ENCODE measurements at places on chromosomes 3 and 15.

GRCh38 chr3:11546657-11547302, 96.9 kb downstream of the VGLL4 start:
- DNase-seq, result no peak

DNA sequence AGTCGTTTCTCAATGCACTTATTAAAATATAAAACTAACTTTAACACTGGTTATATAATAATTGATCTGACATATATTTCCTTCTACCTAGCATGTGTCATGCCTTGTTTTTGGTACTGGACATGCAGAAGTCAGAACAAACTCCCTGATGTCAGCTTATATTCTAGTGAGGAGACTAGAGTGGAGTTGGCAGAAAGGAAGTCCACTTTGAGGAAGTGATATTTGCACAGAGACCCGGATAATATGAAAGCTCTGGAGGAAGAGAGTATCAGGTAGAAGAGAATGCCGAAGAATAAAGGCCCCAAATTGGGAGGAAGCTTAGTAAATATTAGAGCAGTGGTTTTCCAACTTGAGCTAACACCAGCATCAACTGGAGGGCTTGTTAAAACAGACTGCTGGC, 24.6 kb upstream of the ZNF280D start:
- DNase-seq, result no peak

GRCh38 chr3:12893247-12893646, 51.9 kb upstream of the RPL32 start:
- no peak for DNase-seq

DNA sequence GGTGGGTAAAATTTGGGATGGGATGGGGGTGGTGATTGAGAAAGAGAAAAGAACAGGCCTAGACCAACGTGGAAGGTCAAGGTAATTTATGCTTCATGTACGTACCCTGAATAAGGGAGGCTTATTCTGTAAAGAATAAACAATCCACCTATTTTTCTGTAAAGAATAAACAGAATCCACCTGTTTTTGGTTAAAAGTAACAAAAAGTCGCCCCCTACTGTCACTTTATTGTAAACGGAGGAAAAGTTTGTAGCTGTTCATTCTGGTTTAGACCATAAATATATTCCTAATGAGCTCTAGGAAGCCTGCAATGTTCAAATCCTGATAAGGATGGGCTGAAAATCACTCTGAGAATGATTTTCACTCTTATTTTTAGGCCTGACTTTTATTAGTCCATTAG, 23.5 kb upstream of the SQOR start:
- no peak for DNase-seq

- no peak for DNase-seq
These were observed 4.9 kb downstream of the USP3 start for GRCh38 chr15:63509056-63509954.
